ENCODE measurements at places on chromosomes 16 and 17.

DNA sequence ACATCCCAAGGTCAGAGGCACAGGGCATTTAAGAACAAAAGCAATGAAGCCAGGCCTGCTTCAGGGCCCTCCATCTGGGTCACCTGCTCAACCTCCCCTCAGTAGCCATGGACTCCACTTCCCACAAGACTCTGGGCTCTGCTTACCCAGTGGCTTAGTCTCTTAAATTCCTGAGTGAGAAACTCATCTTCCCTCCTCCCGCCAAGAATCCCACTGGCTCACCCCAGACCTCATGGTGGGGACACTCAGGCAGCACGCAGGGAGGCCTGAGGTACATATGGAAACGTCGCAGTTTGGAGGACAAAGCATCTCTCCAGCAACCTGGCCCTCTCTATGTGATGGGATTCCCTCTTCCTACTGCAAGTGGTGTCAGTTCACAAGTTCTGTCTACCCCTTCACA lies 326.7 kb upstream of the CDH5 start:
- no peak for DNase-seq

- peak; percentile 52 for DNase-seq
These were observed 33.2 kb upstream of the PLCG2 start for GRCh38 chr16:81745704-81746558.

GRCh38 chr16:621526-622105 lies 9.2 kb upstream of the WFIKKN1 start:
- no peak for DNase-seq

GRCh38 chr17:34118564-34118963 lies 136.5 kb upstream of the CCL2 start:
- DNase-seq = no peak

DNA sequence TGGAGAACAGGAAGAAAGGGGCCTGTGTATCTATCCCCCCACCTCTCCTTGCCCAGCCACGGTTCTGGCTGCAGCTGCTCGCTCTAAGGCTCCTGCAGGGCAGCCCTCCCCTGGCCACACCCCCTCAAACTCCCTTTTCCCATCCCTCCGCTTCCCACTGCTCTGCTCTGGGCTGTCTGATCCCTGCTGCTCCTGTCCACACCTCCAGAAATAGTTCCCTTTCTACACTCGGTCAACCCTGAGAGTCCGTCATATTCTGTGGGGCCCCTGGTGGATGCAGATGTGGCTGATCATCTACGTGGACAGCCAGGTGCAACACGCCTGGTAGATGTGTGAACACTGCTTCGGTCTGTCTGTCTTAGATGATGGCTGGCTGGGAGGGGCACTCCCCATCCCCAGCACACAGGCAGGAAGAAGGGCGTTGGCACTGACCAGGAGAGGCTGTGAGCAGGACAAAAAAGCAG lies 19.3 kb upstream of the KRT19 start:
- no peak for DNase-seq

- no peak for DNase-seq
These were observed 141.8 kb downstream of the GRIN2A start for GRCh38 chr16:10040136-10041080.

GRCh38 chr17:63753215-63753614 lies 11.6 kb upstream of the STRADA start:
- DNase-seq = no peak

- DNase-seq = no peak
These were observed 16.2 kb downstream of the UNC13D start for GRCh38 chr17:75828076-75828400.
